Spinal cord (tissue), 10 donors: ENCODE measurements at places on chromosomes 12 and 14. TPM values are rescaled to one million over a fixed set of nuclear protein-coding genes. Genes with fewer than 3 reads are reported as not detected.

KLHL33 gene
- 0.89 TPM for total RNA-seq

TSHR gene
- total RNA-seq, result 3.7 TPM

USP15 gene
- total RNA-seq, result 105 TPM

PRB2 gene
- not detected for total RNA-seq

TSPAN19 gene
- total RNA-seq, result 0.66 TPM

TAS2R8 gene
- 0.89 TPM for total RNA-seq
